ENCODE measurements at places on chromosomes 7 and 10.

GRCh38 chr7:84393786-84394185 is 199.2 kb upstream of the SEMA3A start:
- no peak for DNase-seq

- no peak for DNase-seq
Measured at GRCh38 chr7:79300573-79300972, 152.9 kb downstream of the MAGI2 start.

- DNase-seq: no peak
Measured at GRCh38 chr7:35570937-35571336, 124.0 kb downstream of the HERPUD2 start.

- DNase-seq: no peak
Measured at GRCh38 chr7:44063547-44063893, 1.8 kb downstream of the PGAM2 start.

- DNase-seq: no peak
Measured at GRCh38 chr7:151744656-151745638, 132.0 kb downstream of the PRKAG2 start.

- no peak for DNase-seq
Measured at GRCh38 chr7:673681-674453, 52.6 kb upstream of the DNAAF5 start.

DNA sequence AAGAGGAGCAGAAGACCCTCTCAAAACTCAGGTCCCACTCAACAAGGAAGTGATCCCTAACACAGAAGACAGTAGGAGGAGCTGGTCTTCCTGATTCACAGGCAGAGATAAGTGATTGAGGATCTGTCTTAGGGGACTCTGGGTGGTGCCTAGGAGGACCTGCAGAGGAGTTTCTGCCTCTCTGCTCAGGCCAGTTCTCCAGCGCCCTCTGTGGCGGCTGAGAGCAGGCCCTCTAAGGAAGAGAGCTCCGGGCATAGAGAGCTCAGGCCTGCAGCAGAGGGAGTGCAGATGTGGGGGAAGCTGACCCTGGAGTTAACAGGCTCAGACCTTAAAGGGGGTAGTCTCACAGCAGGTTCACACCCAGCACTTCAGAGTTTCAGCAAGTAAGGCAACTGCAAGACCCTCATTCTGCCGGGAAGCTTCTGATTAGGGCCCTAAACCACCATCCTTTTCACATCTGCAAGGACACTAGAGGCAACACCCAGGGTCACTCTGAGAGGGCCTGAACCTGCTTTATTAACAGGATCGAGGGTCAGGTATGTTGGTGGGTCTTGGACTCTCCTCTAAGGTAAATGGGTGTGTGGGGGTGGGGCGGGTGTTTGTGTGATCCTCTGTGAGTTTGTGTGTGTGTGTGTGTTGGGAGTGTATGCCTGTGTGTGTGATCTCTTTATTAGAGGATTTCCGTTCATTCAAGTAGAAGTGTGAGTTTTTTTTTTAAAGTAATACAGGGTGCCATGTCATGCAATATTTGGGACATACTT is 57.6 kb upstream of the TARP start:
- DNase-seq: peak; percentile 39

GRCh38 chr10:29501692-29502091 is 133.1 kb downstream of the SVIL start:
- DNase-seq: no peak

DNA sequence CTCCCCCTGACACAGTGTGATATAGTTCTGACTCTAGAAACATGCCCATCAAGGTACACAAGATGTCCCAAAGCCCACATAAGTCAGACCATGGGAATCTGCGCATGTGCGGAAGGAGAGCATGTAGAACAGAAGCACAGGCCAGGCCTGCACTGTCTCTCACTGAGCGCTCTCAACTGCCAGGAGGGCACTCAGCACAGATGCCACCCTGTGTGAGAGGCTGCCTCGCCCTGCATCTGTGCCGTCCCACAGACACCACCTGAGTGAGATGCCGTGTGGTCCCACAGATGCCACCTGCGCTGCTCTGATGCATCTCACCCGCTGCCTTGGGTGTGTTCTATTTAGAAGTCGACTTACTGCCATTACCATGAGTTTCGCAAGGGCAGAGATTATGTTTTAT is 98.4 kb downstream of the VOPP1 start:
- DNase-seq: no peak

- DNase-seq: no peak
Measured at GRCh38 chr7:141992156-141992555, 3.5 kb upstream of the MGAM start.

- no peak for DNase-seq
Measured at GRCh38 chr7:141946796-141947195, at the start of gene CLEC5A. Gene CLEC5A (minus strand): TSS chr7:141946974. CDS start chr7:141946292, 682 bp downstream.

DNA sequence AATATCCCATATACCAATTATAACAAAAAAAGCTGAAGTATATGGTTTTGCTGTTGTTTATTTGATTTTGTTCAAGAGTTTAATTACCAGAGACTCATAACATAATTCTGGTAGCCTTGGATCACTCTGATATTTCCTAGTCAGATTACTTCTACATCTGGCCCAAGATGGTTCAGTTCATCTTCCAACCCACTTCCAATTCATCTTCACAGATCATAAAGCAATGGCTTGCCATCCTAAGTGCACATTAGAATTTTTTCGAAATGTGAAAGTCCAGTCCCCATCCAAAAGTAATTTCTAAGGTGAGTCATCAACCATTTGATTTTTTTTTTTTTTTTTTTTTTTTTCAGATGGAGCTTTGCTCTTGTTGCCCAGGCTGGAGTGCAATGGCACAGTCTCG is 8.0 kb upstream of the HIBADH start:
- no peak for DNase-seq

- no peak for DNase-seq
Measured at GRCh38 chr7:83362871-83363550, 200.3 kb upstream of the PCLO start.

DNA sequence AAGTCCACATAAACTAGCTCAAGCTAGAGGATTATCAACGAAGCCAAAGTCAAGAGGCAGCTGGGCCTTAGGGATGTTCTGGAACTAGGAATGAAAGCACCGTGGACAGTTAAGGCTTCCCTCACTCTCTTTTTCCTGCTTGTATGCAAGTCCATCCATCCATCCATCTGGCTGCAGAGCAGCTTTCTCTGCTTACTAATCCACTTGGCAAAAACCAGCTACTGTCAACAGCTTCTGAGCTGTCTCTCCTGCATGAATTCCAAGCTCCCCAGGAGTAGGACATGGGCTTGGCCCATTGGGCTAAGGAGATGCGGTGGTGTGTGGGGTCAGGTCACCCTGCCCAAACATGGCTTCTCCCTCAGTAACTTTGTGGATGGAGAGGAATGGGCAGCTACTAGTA is 66.2 kb downstream of the NAMPT start:
- DNase-seq: no peak

DNA sequence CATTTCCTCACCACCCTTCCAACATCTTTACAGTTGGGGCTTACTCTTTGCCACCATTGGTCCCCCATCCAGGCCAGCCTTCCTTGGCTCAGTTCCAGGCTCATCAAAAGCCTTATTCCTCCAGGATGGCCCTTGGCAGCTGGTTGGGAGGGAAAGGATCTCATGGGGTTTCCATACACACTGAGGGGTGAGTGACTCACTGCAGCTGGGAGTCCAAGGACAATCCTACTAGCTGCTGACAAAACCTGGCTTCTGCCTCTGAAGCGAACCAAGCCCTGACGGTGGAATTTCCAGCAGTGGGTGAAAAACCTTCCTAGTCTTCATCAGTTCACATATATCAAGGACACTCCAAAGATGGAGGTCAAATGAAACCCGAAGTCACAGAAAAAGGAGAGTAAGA is 22.9 kb downstream of the CRHR2 start:
- DNase-seq: no peak

DNA sequence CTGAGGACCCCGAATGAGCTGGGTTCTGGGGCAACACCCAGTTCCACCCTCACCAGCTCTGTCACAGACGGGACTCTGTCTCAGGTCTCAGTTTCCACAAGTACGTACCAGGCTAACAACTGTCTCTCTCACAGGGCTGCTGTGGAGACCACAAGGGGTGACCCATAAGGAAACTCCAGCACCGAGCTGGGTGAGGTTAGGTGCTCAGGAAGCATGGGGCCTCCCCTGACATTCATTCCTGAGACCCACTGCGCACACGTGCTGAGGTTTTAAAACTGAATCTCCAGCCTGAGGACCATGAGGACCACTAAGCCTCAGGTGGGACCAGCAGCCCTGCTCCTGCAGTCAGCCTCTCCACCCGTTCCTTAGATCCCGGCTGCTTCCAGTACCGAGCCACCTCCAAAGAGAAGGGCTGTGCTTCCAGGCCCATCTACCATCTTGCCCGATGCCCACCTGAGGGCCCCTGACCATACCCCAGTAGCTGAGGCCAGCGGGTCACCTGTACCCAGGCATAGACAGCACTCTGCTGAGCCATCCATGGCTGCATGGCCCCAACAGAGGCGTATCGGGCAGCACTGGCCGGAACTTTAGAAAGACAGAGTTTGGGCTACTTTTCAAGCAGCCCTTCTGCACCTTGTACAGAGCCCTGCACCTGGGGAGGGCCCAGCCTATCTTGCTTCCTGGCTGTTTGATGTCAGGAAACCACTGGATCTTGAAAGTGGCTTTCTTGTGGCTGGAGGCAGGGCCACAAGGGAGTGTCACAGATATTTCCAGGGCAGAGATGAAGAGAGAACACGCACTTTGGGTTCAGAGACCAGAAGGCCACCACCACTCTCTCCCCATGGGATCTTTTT is 18.7 kb downstream of the HSPA12A start:
- DNase-seq: peak; percentile 49

GRCh38 chr7:157047148-157047547 is 36.7 kb upstream of the MNX1 start:
- no peak for DNase-seq

DNA sequence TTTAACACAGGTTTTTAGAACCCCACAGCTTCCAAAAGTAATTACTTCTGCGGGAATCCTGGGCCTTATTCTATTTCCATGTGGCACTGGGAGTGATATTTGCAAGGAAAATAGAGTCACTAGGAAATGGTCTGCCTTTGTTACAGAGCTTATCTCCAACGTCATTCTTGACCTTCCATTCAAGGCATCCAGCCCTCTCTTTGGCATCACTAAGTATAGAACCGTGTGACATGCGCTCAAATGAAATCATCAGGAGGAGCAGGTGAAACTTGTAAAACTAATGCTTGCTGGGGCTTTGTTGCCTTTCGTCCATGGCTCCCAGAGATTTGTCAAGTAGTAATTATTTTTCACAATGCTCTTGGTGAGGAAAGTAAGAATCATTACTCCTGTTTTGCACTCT is 73.4 kb downstream of the PAPSS2 start:
- no peak for DNase-seq

DNA sequence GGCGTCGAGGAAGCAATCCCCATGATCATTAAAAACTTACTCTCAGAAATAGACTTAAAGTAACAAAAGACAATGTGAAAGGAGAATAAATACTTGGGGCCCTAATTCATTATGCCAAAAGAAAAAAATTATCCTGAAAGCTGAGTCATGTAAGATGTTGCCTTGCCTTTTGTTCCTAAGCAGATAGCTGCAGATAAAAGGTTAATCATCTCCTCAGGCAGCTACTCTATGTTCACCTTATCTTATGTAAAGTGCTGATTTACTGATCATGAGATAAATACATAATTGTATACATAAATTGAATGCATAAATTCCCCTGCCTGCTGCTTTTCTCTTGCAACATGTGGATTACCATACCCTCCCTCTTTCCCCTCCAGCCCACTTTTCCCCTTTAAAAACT is 28.1 kb upstream of the CREB3L2 start:
- DNase-seq: no peak

DNA sequence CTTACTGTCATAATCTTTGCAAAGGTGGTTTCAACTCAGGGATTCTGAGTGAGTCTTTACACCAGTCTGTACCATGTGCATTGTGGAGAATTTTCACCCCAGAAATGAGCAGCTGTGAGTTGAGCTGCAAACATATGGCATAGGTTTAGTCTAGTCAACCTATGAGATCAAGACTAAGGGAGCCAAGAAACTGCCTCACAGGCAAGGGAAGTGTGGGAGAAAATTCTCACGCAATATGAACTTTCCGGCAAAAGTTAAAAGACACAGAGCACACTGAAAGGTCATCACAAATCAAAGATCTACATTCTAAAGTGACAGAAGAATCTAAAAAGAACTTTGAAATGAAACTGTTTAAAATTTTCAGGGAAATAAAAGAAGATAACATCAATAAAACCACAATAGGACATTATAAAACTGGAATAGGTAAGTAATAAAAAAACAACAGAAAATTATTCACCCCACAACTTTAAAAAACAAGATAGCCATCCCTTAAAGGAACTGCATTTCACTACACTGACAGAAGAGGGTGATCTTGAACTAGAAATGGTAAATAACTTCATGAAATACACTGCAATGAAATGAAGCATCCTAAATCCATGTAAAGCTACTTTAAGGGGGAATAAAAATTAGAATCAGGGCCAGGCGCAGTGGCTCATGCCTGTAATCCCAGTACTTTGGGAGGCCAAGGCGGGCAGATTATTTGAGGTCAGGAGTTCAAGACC is 63.5 kb downstream of the LGI1 start:
- no peak for DNase-seq

GRCh38 chr10:121952226-121952625 is 22.8 kb downstream of the NSMCE4A start:
- DNase-seq: no peak

- no peak for DNase-seq
Measured at GRCh38 chr10:96858038-96858705, 26.1 kb downstream of the LCOR start.

DNA sequence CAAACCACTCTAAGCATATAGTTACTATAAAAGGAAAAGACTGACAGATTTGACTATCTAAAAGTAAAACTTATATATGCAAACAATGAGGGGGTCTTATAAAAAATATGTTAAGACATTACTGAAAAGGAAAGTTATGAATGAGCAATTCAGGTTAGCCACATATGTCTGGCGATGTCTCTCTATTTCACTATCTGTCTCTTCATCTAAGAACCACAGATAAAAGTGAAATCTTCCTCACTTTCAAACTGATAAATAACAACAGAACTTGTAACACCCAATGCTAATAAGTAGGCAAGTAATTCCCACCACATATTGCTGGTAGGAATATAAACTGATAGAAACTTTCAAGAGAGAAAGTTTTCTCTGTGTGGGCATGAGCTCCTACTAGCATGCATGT is 138.2 kb downstream of the CHCHD3 start:
- no peak for DNase-seq

DNA sequence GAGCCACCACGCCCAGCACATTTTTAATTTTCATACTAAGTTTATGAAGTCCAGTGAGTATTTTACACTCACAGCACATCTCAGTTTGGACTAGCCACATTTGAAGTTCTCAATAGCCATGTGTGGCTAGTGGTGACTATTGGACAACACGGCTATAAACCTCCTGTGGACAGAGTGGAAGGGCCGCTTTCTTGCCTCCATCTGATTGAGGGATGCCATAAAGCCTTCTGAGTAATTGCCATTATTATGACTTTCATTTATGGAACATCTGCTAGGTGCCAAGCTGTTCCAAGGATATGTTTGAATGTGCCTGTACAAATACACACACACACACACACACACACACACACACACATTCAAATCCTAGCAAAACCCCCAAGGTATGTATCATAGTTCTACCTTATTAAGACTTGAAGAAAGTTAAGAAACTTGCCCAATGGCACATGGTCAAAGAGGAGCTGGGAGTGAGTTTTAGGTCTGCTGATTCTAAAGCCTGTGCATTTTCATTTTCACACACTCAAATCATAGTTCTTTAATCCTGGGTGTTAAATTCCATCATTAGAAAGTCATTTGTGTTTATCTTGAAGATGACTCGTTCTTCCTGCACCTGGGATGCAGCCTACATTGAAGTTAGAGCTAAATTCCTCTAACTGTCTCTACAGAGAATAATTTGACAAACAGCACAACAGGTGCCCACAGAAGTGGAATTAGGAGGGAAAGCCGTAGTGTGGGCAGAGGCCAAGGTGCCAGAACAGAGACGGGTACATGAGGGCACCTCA is 143.3 kb downstream of the PKD1L1 start:
- no peak for DNase-seq
